ENCODE measurements at places on chromosomes 5 and 9.
A peak's percentile ranks its signal among the peaks of the same experiment; 100 is the strongest.

DNA sequence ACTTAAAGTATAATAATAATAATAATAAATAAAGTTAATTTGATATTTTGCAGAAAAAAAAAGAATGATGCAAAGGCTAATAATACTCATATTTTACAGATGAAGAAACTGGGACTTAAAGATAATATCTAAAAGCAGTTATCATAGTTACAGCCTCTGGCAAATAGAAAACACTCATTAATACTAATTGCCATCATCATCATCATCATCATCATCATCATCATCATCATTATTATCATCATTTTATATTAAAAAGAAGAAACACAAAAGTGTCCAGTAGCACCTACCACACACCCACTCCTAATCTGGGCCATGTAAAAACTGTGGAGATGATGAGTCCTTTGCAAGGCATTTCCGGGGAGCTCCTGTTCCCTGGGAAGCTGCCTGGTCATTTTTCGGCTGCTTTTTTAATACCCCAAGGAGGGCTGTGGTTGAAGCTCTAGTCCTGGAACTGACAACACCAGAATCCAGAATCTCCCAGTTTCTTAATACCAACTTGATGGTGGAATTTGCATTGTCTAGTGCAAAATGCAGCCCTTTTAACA, 70.8 kb downstream of the HTR4 start:
- DNase-seq, result no peak

- DNase-seq, result no peak
Observed at GRCh38 chr9:98935071-98935505, 8.6 kb upstream of the COL15A1 start.

DNA sequence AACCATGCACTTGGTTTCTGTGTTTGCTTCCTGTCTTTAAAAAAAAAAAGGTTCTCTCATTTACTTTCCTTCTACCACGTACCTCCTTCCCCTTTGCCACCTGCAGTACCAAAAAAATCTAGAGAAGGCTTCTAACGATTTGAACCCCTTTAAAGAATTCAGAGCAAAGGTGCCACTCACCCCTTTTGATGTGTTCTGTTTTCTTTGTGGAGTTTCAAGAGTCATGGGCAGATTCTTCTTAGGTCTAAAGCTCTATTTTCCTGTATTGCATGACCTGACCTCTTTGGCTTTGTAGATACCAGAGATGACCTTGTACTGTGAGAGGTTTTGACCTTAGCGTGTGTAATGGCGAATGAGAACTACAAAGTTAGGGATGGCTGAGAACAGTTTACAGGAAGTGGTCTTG, 29.0 kb downstream of the TXNDC8 start:
- no peak for DNase-seq

DNA sequence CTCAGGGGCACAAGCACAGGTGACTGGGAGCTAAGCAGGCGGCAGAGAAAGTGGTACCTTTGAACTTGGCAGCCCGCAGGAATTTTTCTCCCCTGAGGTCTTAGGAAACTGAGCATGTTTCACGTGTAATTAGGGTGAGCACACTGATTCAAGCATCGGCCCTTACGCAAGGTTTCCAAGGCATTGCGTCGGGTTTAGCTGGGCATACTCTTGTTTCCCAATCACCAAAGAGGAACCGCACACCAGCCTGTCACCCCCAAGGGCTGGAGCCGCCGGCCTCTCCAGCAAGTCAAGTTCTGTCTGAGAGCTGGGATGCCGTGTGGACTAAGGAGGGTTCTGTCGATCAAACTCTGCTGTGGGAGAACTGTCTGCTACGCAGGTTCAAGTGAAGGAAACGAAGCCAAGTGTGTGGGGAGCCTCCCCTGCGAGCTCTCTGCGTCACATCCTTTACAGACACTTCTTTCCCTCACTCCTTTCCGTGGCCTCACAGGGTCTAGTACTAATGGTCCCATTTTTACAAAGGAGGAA, 53.0 kb downstream of the ERGIC1 start:
- peak; percentile 98 for DNase-seq

GRCh38 chr5:2008851-2009629, 126.3 kb upstream of the IRX4 start:
- DNase-seq, result no peak

- peak; percentile 19 for DNase-seq
Observed at GRCh38 chr5:81425569-81425968, 31.6 kb upstream of the ACOT12 start.

GRCh38 chr5:75088648-75089047, 36.3 kb upstream of the GCNT4 start:
- DNase-seq, result no peak

DNA sequence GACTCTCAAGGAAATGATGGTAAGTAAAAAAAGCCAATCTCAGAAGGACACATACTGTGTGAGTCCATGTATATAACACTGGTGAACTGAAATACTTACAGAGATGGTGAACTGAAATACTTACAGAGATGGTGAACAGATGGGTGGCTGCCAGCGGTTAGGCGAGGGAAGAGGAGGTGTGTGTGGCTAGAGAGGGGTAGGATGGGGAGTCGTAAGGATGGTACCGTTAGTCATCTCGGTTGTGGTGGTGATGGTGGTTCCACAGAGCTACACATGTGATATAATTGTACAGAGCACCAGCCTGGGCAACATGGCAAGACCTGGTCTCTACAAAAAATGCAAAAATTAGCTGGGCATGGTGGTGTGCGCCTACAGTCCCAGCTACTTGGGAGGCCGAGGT, 113.6 kb upstream of the RAPGEF1 start:
- DNase-seq, result no peak

GRCh38 chr9:119368681-119369581, at the start of gene BRINP1:
Gene BRINP1, minus strand, starts transcription at chr9:119369435. Its CDS starts 56,080 bp downstream, at chr9:119313355.
- DNase-seq, result no peak

GRCh38 chr9:38386319-38386895, 6.1 kb upstream of the ALDH1B1 start:
- DNase-seq, result no peak

- no peak for DNase-seq
Observed at GRCh38 chr9:71571186-71571585, 197.1 kb downstream of the CEMIP2 start.

DNA sequence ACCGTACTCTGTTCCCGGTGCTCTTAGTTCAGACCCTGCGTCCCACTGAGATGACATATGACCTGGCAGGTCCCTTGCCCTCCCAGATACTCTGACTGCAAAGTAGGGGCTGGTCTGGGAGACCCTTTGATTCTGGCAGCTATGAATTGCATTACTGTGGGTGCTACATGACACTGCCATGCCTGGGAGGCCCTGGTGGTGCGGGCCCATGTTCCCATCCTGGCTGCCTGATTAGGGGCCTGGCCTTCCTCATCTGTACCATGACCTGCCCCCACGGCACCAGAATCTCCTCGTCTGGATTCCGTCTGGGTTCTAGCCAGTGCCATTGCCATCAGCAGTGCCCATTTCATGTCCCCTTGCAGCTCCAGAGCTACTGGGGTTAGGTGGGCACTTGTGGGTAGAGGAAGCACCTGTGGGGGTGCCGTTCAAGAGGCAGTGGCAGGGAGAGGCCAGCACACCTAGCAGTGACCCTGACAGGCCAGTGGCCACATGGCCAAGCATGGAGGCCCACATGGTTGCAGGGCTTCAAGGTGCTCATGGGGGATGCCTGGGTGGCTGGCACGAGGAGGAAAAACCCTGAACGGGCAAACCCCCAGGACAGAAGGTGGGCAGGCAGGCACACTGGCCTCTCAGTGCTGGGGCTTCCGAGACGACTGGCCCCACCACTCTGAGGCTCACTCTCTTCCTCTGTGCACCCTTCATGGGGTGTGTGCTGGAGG, 69.7 kb downstream of the PHF2 start:
- no peak for DNase-seq

DNA sequence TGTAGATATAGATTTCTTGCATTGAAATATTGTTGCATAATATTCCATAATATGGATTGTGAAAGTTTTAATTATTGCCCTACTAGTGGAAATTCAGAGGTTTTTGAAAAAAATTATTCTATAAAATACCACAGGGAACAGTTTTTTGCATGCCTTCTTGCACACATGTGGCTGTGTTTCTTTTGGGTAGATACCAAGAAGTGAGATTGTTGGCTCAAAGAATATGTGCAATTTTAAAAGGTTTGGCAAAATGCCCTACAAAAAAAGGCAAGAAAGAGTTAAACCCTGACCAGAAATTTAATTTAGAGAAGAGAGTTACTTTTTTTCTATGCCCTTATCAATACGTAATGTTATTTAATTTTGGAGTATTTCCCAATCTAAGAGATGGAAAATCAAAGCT, 270.8 kb upstream of the DAPK1 start:
- DNase-seq, result no peak

- DNase-seq, result no peak
Observed at GRCh38 chr9:14627513-14627912, 65.7 kb downstream of the ZDHHC21 start.

- DNase-seq, result peak; percentile 53
Observed at GRCh38 chr9:130461218-130461630, 16.5 kb downstream of the ASS1 start.

GRCh38 chr5:142143878-142144277, 35.3 kb downstream of the NDFIP1 start:
- DNase-seq, result peak; percentile 40

DNA sequence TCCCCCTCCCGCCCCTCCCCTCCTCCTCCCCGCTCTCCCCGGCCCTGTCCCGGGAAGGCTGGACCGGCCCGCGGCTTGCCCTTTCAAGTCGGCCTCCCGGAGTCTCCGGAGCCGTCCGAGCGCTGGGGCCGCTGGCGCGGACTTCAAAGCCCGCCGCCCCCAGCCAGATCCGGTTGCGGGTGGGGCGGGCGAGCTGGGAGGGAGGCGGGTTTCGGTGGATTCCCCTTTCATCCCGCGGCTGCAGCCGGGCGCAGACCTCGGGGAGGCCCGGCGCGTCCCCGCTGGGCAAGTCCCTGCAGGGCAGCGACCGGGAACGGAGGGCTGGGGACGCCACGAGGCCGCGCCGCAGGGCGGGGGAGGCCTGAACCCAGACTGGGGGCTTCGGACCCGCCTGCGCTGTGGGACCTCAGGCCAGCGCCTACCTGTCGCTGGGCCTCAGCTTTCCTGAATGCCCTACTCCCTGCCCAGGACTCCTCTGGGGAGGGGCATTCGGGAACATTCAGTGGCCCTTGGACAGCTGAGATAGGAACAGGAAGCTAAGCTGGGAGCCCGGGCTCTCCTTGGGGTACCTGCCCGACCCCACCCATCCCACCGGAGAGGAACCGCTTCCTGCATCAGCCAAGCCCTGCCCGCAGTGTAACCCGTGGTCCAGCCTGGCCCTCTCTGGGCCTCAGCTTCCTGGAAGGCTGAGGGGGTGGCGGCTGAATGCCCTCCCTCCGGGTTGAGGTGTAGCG, 23.4 kb downstream of the C9orf50 start:
- no peak for DNase-seq

GRCh38 chr9:87682618-87683017, 43.3 kb upstream of the CTSL start:
- DNase-seq, result no peak

DNA sequence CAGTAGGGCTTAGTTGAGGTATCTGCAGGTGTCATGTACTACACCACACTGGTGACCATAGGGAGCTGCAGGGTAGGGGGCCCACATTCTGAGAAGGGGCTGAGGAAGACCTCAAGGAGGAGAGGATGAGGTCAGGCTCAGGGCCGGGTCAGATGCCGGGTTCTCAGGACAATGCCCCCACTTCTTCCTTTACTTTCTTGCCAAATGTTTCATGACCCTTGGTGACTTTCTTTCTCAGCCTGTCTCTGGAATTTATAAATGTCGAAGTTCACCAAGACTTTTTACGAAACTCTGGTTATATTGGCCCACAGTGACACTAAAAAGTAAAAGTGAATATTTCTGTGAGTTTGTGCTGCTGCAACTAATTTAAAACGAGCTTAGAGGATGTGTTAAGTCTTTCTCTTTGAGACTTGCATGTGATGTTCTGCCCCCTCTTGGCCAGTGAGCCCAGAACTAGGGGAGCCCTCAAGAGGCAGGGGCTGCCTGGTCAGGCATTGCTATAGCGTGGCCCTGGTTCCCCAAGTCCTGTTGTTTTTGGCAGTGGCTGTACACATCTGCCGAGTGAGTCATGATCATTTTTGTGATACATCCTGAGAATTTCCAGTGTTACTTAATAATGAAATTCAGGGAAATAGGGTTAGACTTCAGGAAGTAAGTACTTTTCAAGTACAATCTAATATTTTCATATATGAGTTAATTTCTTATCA, 11.2 kb downstream of the ACO1 start:
- peak; percentile 49 for DNase-seq

DNA sequence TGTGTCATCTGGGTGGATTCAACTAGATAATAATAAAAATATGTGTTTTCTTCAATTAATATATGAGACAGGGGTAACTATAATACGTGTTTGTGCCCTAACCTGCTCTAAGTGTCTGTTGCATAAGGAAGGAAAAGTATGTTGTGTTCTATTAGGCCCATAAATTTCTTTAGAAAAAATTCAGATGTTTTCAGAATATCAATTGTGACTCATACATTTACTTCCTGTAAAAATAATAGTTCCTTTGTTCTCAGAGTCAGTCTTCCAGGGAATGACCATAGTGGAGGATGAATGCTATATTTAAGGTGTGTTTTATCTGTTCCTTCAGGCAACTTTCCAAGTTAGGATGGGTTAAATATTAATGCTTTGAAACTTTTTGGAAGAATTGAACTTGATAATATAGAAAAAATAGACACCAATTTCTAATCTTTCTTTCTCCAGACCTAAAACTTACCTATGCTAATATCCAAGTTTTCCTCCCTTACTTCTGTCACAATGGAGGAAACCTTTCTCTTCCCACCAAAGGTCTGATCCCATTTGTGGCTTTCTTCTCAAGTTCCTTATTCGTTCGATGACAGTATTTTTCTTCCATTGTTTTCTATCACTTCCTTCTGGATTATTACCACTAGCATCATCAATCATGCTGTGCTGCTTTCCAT, 49.9 kb downstream of the ISL1 start:
- DNase-seq, result no peak

DNA sequence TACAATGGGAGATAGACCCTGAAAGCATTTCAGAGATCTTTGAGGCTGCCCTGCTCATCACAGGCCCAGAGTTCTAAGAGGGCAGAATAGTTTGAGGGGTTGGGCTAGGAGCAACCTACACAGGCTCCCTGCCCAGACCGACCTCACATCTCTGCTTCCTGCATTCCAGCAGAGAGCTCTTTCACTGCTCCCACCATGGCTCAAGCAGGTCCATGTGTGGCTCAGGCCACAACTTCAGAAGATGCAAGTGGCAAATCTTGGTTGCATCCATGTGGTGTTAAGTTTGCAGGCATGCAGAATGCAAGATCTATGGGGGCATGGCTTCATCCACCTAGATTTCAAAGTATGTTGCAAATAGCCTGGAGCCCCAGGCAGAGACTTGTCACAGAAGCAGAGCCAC, 39.0 kb downstream of the GDA start:
- no peak for DNase-seq

DNA sequence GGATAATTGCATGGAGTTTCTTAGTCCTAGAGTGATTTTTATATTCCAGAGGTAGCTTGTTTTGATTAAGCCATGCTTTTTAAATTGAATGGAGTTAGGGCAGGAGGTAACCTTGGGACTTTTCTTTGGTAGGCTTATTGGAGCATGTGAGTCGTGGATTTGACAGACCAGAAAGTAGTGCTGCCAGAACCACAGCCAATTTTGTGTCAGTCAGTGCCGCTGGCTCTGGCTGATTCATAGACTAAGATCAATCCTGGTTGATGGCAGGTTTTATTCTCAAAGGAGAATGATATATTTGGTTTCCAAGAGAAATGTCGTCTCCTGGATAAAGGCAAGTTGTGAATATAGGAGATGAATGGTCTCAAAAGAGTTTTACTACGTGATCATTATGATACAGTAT, 20.3 kb downstream of the RAI14 start:
- DNase-seq, result no peak
